HCT116 (cell line): ENCODE measurements at places on chromosomes 2 and 18. TPM values are rescaled to one million over a fixed set of nuclear protein-coding genes. Genes with fewer than 3 reads are reported as not detected.

- no peaks in the 10 kb centered on the region for H3K36me3 ChIP-seq
- H3K4me1 ChIP-seq: peaks cover 4% of the 10 kb centered on the region
- H3K27me3 ChIP-seq: no peaks in the 10 kb centered on the region; the same call in 1 of the 2 replicates
- no peak for DNase-seq
Measured at GRCh38 chr2:205760157-205760556, 77.9 kb downstream of the NRP2 start.

NETO1 gene
- not detected for total RNA-seq

DNA sequence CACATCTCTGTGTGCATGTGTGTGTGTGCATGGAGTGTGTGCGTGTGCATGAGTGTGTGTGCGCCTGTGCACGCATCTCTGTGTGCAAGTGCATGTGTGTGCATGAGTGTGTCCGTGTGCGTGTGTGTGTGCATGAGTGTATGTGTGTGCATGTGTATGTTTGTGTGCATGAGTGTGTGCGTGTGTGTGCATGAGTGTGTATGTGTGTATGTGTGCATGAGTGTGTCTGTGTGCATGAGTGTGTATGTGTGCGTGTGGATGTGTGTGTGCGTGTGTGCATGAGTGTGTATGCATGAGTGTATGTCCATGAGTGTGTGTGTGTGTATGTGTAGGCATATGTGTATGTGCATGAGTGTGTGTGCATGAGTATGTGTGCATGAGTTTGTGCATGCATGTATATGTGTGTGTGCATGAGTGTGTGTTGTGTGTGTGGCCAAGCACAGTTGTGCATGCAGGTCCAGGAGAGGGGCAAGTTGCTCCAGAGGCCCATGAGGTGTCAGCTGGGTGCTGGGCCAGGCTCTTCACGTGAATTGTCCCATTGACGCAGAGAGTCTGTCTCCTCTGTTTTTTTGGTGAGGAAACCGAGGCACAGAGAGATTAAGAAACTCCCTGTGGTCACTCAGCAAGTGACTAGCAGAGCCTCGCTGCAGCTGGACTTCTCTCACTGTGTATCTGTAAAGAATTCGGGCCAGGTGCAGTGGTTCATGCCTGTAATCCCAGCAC is 75.5 kb downstream of the ASB1 start:
- H3K4me1 ChIP-seq: no peaks in the 10 kb centered on the region
- no peak for DNase-seq
- no peaks in the 10 kb centered on the region for H3K27me3 ChIP-seq
- no peaks in the 10 kb centered on the region for H3K36me3 ChIP-seq
- no peak overlapping the region for H3K27ac ChIP-seq

HIBCH gene
- total RNA-seq: 24.7 TPM

DNA sequence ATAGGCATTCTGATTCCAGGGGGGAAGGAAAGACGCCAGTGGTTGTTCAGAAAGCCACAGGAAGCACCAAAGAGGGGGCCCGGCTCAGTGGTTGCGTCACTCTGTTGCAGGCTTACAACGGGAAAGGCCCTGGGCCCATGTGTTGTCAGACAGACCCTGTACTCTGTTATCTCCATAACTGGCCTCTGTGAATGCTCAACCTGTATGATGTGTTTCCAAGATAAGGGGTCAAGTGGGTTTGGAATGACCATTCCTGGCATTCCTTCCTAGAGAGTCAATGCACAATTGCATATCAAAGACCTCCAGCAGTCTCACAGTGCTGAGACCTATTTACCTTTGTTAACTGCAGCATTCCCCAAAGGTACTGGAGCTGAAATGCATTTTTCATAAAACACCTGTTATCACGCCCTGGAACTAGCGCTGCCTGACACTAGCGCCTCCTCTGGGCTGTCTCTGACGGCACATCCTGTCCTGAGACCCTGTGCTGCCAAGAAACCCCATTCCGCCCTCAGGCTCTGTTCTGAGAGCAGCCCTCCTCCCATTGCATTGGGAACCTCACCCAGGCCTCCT is 13.2 kb upstream of the LRRFIP1 start:
- 0 out of 2 replicates have a peak, but pooled peaks cover 2% of the 10 kb centered on the region for H3K4me1 ChIP-seq
- no peak overlapping the region for H3K4me3 ChIP-seq
- no peak overlapping the region for H3K27ac ChIP-seq
- H3K27me3 ChIP-seq: no peaks in the 10 kb centered on the region; the same call in 1 of the 2 replicates

DNA sequence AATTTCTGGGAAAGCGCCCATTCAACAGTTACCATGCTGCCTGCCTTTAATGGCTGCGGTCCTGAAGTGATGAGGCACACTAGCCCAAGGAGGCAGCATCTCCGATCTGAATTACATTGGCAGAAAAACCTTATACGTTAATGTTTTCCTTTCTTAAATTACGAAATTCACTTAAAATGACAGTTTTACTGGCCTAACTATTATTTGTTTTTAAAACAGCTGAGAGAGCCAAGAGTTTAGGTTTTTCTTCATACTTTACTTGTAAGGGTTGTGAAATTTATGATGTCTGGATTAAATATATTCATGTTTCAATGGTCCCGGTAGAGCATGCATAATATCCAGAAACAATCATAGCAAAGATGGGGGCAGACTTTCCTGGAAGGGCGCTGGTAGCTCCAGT is 115.2 kb upstream of the REV1 start:
- H3K27me3 ChIP-seq: peaks cover 36% of the 10 kb centered on the region
- no peaks in the 10 kb centered on the region for H3K36me3 ChIP-seq
- H3K4me3 ChIP-seq: no peak overlapping the region
- no peak overlapping the region for H3K27ac ChIP-seq
- peaks cover 4% of the 10 kb centered on the region; the same call in 1 of the 2 replicates for H3K4me1 ChIP-seq
- no peak for DNase-seq

DNA sequence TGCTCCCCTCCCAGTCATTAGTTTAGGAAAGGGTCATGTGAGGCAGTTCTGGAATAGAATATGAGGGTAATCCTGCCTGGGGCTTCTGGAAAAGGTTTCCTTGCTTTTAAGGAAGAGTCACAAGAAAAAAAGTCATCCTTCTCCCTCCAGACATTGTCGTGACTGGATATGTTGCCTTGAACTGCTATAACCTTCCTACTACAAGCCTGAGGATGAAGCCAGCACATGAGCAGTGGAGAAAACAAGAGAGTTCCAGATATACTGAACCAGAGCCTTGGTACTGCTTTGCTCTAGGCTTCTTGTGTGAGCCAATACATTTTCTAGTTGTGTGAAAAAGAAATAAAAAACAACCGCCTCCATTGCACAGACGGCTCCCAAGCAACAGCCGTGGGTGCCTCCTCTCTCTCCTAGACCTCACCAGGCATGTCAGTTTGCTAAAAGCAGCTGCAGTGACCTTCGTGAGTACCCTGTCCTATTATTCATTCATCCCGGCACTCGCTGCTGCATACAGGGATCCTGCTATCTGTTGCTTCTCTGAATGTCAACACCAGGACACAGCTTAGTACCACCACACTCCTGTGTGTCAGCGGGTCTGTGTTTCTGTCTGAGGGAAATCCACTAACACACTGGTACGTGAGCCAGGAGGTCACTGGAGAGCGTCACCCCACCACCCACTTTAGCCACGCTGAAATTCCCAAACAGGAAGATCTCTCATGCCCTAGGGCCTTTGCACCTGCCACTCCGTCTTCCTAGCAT is 186.7 kb downstream of the KLHL29 start:
- H3K36me3 ChIP-seq: no peaks in the 10 kb centered on the region
- H3K4me1 ChIP-seq: no peaks in the 10 kb centered on the region
- H3K27me3 ChIP-seq: no peaks in the 10 kb centered on the region
- no peak overlapping the region for H3K27ac ChIP-seq

MTLN gene
- total RNA-seq: 35.7 TPM

GRCh38 chr2:109201465-109202327 is 72.7 kb downstream of the SH3RF3 start:
- H3K27ac ChIP-seq: no peak overlapping the region
- no peaks in the 10 kb centered on the region for H3K27me3 ChIP-seq
- H3K4me1 ChIP-seq: no peaks in the 10 kb centered on the region
- DNase-seq: no peak
- H3K36me3 ChIP-seq: no peaks in the 10 kb centered on the region

- no peak for DNase-seq
- H3K27me3 ChIP-seq: no peaks in the 10 kb centered on the region
- peak overlapping the region; percentile 93 for H3K4me3 ChIP-seq
- peaks cover 2% of the 10 kb centered on the region; the same call in 1 of the 2 replicates for H3K36me3 ChIP-seq
- H3K4me1 ChIP-seq: peaks cover 25% of the 10 kb centered on the region
Measured at GRCh38 chr2:105397953-105398335, 907 bp downstream of the FHL2 start.

- no peaks in the 10 kb centered on the region for H3K27me3 ChIP-seq
- H3K36me3 ChIP-seq: no peaks in the 10 kb centered on the region
- H3K27ac ChIP-seq: no peak overlapping the region
- no peak for DNase-seq
Measured at GRCh38 chr18:25453556-25454269, 101.7 kb upstream of the ZNF521 start.

INSIG2 gene
- 21.8 TPM for total RNA-seq

DNA sequence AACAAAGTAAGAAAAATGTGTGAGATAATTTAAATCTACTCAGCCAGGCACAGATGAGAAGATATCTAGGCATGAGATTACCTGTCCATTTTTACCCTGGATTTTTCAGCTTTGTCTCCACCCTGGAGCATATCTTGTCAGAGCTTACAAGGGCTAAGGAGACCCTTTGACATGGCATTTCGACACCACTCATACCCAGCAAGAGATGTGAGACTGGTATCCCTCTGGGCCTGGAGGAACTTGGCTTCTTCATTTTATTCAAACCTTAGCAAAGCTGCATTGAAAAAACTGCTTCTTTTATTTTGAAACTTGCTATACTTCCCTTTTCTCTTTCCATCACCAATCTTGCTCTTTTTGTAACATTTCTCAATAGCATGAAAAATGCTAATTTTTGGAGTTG is 194.9 kb upstream of the HNMT start:
- no peaks in the 10 kb centered on the region for H3K27me3 ChIP-seq
- DNase-seq: no peak
- H3K36me3 ChIP-seq: no peaks in the 10 kb centered on the region
- H3K4me3 ChIP-seq: no peak overlapping the region
- H3K4me1 ChIP-seq: no peaks in the 10 kb centered on the region
- no peak overlapping the region for H3K27ac ChIP-seq

- no peak overlapping the region for H3K27ac ChIP-seq
- H3K4me1 ChIP-seq: no peaks in the 10 kb centered on the region
- H3K36me3 ChIP-seq: no peaks in the 10 kb centered on the region
- no peak for DNase-seq
- no peak overlapping the region for H3K4me3 ChIP-seq
- no peaks in the 10 kb centered on the region; the same call in 1 of the 2 replicates for H3K27me3 ChIP-seq
Measured at GRCh38 chr2:41867553-41867952, 180.3 kb upstream of the PKDCC start.

- no peaks in the 10 kb centered on the region for H3K36me3 ChIP-seq
- H3K4me3 ChIP-seq: no peak overlapping the region
- no peaks in the 10 kb centered on the region for H3K4me1 ChIP-seq
- peaks cover 6% of the 10 kb centered on the region; the same call in 1 of the 2 replicates for H3K27me3 ChIP-seq
- DNase-seq: no peak
- H3K27ac ChIP-seq: no peak overlapping the region
Measured at GRCh38 chr2:3689998-3690748, 13.2 kb upstream of the DCDC2C start.

ADRA2B gene
- total RNA-seq: 0.47 TPM

DNA sequence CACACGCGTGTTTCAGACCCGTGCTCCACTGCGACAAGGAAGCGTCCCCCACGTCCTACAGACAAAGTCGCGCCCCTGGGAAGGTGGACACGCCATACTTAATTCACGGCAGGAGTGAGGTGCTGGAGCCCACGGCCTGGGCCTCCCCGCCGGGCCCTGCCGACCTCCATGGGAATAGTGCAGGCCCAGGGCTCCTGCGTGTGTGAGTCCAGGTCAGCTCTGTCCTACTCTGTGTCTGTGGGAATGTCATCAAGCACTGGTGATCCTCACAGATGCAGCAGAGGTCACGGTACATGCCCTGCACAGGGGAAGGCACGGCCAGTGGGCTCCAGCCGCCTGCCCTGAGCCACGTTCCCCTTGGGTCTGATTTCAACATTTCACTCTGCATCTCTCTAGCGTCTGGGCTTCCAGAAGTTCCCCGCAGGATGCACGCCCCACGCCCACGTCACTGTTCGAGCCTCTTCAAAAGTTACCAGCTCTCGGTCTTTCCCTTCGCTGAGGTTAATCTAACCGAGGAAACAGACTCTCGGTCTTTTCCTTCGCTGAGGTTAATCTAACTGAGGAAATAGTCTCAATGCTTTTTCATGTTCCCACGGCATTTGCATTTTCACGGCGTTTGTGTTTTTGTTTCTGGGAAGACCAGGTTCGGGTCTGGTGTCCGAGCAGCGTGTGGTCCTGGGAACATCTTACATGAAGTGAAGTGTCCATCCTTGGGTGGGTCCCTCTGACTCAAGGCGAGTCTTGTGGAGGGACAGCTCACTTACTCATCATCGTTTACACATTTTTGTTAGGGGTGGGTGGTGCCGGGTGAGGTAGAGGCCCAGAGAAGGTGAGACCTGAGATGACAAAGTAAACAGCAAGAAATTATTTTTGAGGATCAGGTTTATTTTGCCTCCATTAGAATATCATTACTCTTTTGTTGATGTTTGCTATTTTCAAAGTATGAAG is 157.3 kb upstream of the ALKAL2 start:
- no peaks in the 10 kb centered on the region for H3K4me1 ChIP-seq
- H3K27ac ChIP-seq: no peak overlapping the region
- H3K4me3 ChIP-seq: no peak overlapping the region
- DNase-seq: no peak
- H3K27me3 ChIP-seq: peaks cover 9% of the 10 kb centered on the region; the same call in 1 of the 2 replicates

CCDC148 gene
- total RNA-seq: 0.59 TPM

DNA sequence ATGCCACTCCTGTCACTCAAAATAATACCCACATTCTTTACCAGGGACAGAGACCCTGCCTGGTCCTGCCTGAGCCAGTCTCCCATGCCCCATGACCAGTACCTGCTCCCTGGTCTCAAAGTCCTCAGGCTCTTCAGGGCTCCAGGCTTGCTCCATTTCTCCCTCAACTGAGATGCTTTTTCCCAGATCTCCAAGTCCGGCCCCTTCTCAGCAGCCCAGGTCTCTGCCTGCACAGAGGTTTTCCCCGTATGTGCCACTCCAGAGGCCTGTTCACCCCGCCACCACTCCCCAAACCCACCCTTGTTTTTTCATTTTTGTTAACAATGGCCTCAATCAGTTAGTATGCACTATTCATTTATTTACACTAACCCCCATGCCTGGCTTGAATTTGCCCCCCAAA is 499.5 kb upstream of the MYT1L start:
- peaks cover 29% of the 10 kb centered on the region; the same call in 1 of the 2 replicates for H3K27me3 ChIP-seq
- H3K27ac ChIP-seq: no peak overlapping the region
- DNase-seq: no peak
- H3K4me3 ChIP-seq: no peak overlapping the region

DNA sequence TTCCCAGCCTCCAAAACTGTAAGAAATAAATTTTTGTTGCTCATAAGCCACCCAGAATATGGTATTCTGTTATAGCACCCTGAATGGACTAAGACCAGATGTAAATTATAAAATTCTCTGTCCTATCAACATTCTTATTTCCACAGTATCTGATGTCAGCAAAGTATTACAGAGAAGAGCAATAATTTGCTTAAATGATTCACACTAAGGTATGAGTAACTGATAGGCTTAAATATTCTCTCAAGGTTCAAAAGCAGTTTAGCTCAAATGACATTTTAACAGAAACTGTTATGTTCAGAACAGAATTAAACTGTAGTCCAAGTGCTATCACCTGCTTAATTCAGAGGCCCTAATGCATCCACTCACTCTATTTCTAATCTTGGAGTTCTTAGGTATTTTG is 12.8 kb downstream of the SESTD1 start:
- H3K36me3 ChIP-seq: no peaks in the 10 kb centered on the region
- H3K27ac ChIP-seq: no peak overlapping the region
- DNase-seq: no peak
- H3K27me3 ChIP-seq: no peaks in the 10 kb centered on the region
- no peaks in the 10 kb centered on the region for H3K4me1 ChIP-seq
